Caki2 (cell line): ENCODE measurements at places on chromosomes 13 and 19.

GRCh38 chr19:54465426-54466109 lies 2.0 kb upstream of the LENG9 start:
- DNase-seq: no peak

DNA sequence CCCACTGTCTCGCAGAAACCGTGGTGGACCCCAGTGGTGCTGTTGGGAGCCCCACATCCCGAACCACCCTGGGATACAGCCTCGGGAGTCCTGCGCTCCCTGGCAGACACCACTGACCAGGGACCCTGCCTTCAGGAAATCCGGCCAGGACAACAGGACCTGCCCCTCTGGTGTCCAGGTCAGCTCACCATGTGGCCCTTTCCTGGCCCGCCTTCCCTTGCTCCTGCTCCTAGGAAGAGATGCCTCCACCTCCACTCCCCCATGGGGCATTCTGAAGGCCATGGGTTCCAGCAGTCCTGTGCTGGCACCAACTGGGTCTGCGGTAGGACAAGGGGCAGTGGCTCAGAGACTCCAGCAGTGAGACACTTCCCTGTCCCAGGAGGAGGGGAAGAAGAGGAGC lies 22.5 kb upstream of the SLC7A10 start:
- DNase-seq: no peak

DNA sequence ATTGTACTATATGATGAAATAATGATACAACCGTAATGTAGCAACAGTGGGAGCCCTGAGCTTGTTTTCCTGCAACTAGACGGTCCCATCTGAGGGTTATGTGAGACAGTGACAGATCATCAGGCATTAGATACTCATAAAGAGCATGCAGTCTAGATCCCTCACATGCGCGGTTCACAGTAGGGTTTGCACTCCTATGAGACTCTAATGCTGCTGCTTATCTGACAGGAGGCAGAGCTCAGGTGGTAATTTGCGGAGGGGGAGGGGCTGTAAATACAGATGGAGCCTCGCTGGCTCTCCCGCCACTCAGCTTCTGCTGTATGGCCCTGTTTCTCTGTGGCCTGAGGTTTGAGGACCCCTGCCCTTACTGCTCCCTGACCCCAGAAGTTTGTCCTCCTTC lies 13.7 kb downstream of the EPHX3 start:
- DNase-seq: no peak

GRCh38 chr13:110128546-110128945 lies 178.4 kb downstream of the COL4A1 start:
- DNase-seq: no peak

- DNase-seq: peak; percentile 94
Observed at GRCh38 chr19:2785244-2785997, at the start of gene THOP1. Gene THOP1 (plus strand): TSS chr19:2785503. CDS start chr19:2785663, 160 bp downstream.

DNA sequence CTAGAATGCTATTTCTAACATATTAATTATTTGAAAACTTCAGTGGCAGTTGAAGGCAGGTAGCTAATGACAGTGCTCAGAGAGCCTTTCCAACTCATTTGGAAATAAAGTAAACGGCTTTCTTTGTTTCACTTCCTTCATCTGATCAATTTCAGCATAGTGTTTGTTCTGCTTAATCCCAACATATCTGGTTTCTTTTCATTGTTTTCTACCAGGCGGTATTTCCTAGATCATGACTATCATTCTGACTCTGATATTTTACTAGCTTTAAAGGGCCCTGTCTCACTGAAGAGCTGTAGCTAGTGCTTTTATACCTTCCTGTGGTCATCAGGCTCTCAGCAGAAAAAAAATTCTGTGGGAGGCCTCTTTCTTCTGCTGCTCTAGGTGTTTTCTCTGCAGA lies 178.6 kb downstream of the RBM26 start:
- DNase-seq: no peak
